ENCODE measurements at places on chromosomes 7 and 10.

DNA sequence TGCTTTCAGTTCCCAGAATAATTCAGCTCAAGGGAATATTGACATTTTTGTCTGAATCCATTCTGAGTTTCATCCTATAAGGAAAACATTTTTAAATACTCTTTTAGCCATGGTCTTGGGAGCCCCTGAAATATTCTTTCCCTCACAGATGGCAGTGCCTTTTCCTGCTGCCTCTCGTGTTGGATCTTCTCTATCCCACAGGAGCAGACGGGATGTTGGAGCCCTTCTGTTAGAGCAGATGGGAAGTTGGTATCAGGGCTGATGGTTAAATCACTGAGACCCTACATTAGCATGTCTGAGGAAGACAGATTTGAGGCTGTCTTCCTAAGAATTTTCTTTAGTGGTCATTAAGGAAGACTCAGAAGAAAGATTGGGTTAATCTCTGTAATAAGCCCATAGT, 737.8 kb downstream of the LRMDA start:
- no peak for DNase-seq

DNA sequence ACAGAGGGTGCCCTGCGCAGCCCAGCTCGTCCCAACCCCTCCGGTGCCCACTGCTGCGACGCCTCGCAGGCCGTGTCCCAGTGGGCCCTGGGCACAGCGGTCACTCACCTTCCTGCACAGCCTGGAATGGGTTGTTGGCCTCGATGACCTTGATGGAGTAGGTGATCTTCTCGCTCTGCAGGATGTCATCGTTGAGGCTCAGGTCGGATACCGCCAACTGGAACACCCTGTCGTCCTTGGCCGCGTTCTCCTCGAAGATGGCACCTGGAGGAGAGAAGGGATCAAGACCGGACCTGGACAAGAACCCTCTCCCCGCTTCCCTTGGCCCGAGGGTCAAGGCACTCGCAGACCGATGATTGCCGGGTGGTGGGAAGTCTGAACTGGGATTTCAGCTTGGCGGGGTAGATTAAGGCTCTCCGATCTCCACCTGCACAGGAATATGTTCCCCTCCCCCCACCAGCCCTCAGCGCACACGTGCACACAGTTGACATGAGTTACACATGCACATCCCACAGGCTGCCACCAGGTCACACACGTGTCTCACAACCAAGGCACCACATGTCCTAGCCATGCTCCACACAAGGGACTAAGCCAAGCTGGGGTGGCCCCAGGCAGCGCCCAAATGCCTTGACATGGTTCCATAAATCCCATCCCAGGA, 2.6 kb downstream of the GRID1 start:
- no peak for DNase-seq

DNA sequence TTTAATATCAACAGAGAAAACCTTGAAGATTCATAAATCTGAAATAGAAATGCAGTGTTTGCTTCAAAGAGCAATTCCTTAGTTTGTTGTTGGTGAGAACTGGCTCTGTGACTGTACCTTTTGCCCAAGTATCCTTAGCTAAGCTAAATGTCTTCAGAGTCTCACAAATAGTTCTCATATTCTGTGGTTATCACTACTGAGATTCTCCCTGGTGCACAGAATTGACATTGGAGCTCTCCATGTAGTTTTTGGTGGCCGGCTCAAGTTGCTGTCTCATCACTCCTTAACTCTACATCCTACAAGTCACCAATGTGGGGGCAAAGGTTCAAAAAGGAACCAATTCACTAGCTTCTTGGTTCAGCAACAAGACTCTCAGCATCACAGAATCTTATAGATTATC, 780.3 kb downstream of the LRMDA start:
- DNase-seq, result no peak

- DNase-seq, result no peak
Measured at GRCh38 chr7:12898004-12898403, 210.6 kb downstream of the ARL4A start.

GRCh38 chr7:149261316-149261828, 624 bp upstream of the ZNF783 start:
- peak; percentile 44 for DNase-seq

All from fibroblast of skin of abdomen (primary cell).